ENCODE measurements at places on chromosomes 3 and 15.

- no peak for DNase-seq
Observed at GRCh38 chr3:11434017-11434526, 161.9 kb downstream of the ATG7 start.

- DNase-seq: no peak
Observed at GRCh38 chr15:72098040-72098439, 19.9 kb downstream of the MYO9A start.

DNA sequence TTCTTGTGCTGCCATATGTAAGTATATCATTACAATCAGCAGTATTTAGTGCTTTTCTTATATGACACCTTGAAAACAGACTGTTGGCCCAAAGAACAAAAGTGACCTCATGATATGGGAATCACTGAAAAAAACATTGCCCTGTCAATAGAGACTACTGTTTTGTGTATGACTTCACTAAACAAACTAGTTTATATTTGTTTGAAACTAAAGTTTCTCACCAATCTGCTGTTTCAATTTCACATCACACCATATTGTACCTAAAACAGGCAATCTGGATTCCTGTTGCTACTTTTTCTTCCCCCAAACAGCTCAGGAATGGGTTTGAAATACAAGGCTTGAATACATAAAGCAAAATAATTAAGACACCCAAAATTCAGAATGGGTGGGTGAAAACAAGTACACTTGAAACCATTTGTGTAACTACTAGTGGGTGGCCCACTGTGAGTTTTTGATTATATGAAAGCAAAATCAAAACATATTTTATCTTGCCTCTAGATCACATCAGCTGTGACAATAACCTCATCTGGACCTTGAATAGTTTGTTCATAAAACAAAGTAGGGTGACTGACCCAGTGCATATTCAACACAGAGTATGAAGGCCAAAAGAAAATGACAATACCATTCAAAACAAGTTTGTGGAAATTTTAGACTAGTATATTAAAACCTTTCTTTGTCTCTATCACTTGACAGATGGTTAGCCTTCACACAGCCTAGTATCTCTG lies 5.9 kb downstream of the ZBTB20 start:
- DNase-seq: no peak

DNA sequence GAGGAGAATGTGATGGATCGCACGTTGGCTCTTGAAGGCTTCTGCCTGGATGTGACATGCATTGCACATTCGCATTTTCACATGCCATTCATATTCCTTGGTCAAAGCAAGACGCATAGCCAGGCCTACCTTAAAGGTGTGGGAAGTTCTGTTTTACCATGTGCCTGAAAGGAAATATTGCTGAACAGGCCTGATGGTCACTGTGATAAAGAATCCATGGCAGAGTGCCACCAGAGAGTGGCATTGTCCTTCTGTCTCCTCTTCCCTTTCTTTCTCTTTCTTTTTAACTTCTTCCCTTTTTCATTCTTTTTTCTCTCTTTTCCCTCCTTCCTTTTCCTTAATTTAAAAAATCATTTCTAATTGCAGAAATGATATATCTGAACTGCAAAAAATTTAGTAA lies 15.9 kb upstream of the MITF start:
- DNase-seq: no peak

DNA sequence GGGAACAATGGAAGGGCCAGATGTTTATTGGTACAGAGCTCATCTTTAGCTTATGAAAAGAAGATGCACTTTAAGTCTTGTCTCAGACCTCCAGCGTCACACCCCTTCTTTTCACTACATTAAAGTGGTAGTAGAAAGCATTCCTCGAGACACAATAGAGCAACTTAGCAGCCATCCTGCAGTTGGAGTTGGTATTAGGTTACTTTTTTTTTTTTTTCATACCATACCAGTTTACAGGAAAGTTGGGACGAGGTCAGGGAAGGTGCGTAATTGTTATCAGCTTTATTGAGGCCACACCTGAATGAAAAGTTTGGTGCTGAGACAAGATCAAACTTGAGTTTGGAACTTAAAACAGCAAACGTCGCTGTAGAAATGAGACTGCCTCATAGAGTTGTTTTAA lies 203.8 kb downstream of the SOX2 start:
- DNase-seq: no peak

DNA sequence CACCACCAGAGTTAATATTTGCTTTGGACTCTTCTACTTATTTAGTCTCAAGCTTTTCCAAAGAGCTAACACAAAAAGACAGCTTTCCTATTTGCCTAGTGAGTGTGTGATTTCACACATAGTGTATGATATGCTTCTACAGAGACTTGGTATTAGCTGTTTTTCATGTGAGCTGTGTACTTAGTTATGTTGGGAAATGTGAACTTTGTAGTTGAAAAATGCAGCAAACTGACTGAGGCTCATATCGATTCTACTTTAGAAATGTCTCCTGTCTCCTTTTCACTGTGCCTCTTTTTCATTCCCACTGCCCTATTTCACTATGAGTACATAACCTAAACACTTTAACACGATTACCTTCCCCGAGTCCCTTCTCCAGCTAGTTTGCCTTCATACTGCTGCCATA lies 136.5 kb downstream of the ALCAM start:
- DNase-seq: no peak

GRCh38 chr15:75213768-75214221 lies 12.1 kb downstream of the C15orf39 start:
- no peak for DNase-seq

- no peak for DNase-seq
Observed at GRCh38 chr3:188305220-188305619, 151.3 kb downstream of the LPP start.
